T follicular helper cell (primary cell): ENCODE measurements at places on chromosomes 12 and 14.

- no peak for DNase-seq
These were observed 92.2 kb downstream of the TBC1D30 start for GRCh38 chr12:64916411-64917261.

GRCh38 chr14:36659010-36659821 is 2.4 kb upstream of the PAX9 start:
- DNase-seq, result no peak

- DNase-seq, result no peak
These were observed 88.5 kb downstream of the GPHN start for GRCh38 chr14:66596241-66596985.

DNA sequence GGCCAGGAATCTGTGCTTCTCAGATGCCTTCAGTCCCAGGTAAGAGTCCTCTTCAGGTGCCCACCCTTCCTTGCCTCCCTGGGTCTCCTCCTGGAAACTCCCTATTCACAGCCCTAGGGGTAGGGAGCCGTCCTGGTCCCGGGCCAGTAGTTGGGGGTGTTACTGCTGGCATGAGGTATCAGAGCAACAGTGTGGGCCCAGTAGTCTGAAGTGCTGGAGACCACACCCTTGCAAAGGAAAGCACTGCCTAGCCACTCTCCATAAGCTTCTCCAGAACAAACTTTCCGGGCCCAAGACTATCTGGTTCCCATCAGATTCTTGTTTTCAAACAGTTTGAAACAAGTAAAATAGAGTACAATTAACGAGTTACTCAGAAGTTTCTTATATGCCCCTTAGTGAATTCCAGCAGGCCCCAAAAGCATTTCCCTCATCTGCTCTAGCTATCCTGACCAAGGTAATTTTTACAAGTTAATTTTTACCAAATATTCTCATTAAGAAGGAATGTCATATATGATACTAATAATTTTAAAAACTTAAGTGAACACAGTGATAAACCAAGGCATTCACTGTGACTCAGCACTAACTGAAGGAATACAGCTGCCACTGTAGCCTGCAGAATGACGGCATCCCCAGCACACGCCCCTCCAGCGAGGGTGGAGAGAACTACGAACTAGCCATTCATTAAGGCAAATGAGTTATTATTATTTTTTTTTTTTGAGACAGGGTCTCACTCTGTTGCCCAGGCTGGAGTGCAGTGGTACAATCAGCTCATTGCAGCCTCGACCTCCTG is 49.4 kb downstream of the MOK start:
- no peak for DNase-seq

DNA sequence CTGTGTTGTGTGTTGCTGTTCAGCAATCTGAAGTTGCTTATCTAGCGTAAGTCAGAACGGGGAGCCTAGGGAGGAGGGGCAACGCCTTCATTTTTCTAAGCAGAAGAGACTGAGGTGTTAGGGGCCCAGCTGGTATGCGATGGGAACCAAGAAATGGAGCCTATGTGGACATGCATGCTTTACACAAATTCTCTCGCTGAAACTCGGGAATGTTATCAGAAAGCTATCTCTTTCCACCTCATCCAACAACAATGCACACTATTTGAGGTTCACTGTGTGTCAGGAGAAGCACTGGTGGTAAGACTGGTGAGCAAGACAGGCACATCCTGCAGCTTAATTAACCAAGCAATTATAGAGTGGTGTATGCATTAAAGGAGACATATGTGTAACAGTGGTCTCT is 89.7 kb downstream of the NRXN3 start:
- no peak for DNase-seq

GRCh38 chr12:55935738-55936151 is 4.8 kb downstream of the DGKA start:
- DNase-seq, result no peak

DNA sequence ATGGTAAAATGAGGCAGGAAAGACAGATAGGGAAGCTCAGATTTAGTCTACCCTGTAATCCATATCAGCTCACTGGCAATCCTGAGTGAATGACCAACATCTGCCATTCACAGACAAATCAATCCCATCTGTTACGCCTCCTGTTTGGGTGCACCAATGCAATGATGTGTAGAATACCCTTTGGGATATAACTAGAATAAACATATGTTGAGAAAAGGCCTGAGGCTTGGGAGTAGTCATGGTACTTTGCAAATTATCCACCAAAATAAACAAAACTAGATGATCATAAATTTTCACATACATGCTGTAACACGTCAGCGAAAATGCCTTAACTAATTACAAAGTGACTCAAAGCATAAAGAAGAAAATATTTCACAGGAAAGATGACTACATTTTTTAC is 78.8 kb downstream of the KCNC2 start:
- no peak for DNase-seq

DNA sequence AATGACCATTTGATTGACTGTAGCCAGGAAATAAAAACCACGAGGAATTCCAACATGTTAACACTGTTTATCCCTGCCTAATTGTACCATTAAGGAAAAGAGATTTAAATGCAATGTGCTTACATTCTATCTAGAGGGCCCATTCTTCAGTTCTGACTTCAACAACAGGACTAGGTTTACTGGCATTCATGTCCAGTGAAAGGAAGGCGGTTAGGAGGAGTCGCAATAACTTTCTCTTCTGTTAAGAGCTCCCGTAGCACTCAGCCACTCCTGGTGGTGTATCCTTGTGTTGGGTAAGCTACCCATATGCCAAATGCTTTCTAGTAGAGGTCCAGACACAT is 154.7 kb downstream of the STXBP6 start:
- no peak for DNase-seq

DNA sequence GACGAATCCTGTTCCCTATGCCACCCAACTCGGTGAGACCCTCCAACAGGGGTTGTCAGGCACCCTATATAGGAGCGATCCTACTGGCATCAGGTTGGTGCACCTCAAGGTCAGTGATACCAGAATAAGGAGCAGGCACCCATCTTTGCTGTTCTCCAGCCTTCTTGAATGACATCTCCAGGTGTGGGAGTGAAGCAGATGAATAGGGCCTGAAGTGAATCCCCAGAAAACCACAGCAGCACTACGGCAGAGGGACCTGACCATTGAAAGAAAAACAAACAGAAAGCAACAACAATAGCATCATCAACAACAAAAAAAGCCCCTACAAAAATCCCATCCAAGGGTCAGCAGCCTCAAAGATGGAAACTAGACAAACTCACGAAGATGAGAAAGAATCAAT is 445.2 kb upstream of the ATP2B1 start:
- DNase-seq, result no peak

DNA sequence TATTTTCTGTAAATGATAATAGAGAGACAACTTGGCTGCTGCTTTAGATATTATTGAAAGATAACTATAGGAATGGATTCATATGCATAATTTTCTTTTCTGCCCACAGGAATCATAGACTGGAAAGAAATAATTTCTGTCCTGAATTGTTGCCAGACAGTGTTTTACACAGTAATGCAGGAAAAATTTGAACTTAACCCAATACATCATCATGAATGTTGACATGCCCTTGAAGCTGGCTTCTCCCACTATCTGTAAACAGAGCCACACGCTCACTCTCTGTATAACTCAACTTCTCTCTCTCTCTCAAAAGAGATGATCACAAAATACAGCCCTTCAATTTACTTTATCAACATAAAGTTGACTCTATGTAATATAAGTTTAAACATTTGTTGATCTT is 56.6 kb downstream of the PAX9 start:
- no peak for DNase-seq

- DNase-seq, result peak; percentile 79
These were observed at the start of gene ZNF641 for GRCh38 chr12:48350249-48351021. TSS of gene ZNF641 (minus strand) at chr12:48350919. CDS start at chr12:48348090, 2,829 bp downstream.

DNA sequence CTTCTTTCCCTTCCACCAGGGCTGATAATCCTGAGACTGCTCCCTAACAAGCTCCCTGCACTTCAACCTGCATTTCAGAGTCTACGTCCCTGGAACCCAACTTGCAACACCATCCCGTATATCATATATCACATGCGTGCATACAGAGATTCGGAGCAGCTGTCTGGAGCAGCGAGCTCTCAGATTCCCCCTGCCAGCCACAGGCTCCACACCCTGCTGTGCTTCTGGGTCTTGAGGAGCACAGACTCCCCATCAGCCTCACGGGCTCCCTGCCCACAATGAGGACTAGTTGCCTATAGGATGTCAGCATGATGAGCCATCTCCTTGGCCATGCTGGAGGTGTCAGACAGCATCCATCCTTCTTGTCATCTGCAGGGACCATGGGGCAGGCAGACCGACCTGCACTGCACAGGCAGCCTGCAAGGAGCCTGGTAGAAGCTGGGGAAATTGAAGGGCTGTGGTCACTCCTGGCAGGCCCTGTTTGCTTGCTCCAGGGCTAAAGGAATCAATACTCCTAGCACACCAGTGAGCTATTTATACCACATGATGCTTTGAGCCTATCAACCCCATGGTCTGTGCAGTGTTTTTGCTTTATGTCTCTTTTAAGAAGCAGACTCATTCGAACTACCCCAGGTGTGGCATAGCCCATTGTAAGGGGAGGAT is 19.6 kb upstream of the HDAC7 start:
- DNase-seq, result no peak

GRCh38 chr12:126558810-126559209 is 1493.6 kb downstream of the AACS start:
- DNase-seq, result no peak

DNA sequence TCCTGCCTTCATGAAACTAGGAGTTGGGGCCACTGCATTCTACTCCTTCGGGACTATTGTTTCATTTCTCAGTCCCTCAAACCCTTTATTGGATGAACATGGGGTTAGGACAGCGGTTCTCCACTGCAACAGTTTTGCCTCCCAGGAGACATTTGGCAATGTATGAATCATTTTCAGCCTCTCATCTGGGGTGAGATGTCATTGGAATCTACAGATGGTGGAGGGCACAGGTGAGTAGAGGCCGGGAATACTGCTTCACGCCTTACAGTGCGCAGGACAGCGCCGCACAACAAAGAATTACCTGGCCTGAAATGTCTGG is 649 bp upstream of the GNPNAT1 start:
- DNase-seq, result no peak

DNA sequence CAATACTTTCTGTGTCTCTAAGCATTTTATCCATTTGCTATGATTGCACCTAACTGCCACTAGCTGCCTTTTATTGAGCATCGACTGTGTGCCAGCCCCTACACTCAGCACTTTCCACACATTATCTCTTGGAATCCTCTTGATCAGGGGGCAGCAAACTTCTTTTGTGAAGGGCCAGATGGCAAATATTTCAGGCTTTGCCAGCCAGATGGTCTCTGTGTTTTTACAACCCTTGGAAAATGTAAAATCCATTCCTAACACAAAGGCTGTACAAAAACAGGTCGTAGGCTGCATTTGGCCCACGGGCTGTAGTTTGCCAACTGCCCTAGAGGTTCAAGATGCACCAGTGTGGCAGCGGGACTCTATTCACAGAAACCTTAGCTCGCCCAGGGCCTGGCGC is 19.5 kb downstream of the FOXN4 start:
- DNase-seq, result no peak

DNA sequence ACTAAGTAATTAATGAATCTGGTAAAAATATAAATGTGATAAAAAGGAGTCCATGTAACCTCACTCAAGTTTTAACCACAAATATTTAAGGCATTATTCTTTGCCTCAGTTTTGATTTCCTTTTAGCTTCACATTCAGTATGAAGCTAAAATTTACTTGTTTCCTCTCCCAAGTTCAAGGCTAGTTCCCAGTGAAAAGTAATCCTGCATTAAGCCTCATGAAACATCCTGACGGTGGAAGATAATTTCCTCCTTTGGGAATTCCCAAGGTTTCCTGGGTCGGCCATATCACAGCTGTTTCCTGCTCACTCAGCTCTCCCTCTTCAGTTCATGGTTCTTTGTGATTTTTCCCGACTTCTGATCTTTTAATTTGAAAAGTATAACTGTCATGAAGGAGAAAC is 1256.8 kb upstream of the FLRT2 start:
- DNase-seq, result no peak

DNA sequence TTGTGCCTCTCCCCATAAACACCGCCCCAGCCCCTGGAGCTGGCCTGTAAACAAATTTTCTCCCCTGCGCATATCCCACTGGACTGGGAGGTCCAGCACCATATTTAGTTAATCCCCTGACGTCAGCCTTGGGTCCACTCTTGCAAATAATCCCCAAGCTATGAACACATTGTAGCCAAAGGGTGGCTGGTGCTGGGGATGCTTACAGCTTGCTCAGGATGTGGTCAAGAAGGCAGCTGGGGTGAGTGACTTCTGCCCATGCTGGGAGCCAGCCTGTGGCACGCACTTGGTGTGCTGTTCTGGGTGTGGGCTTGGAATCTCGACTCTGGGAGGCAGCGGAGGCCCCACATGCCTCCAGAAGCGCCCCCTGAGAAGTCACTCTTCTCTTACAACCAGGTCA is 32.1 kb downstream of the CMKLR1 start:
- no peak for DNase-seq

DNA sequence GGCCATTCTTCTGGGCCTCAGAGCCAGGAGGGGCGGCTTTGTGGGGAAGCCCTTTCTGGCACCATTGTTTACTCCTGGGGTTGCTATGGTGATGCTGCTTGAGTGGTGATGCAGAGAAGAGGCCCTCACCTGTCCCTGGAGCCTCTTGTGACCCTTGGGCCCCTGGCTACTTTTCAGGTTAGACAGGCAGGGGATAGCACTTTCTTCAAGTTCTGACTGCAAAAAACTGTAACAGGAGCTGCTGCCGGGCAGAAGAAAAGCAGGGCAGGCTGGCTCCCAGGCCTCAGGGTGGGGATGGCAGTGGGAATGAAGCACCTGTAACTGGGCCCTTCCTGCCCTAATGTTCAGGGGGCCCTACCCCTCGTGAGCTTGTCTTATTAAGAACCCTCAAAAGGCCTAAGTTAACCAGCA is at the start of gene TEX52:
TEX52 (minus strand) TSS at position 19 of the 411 bp plus-strand sequence; CDS start at position 6, 13 bp downstream.
- no peak for DNase-seq

GRCh38 chr12:121966959-121967358 is 48.6 kb downstream of the CFAP251 start:
- no peak for DNase-seq
